NCI-H1930 (cell line): ENCODE measurements at places on chromosomes 2 and 18.

DNA sequence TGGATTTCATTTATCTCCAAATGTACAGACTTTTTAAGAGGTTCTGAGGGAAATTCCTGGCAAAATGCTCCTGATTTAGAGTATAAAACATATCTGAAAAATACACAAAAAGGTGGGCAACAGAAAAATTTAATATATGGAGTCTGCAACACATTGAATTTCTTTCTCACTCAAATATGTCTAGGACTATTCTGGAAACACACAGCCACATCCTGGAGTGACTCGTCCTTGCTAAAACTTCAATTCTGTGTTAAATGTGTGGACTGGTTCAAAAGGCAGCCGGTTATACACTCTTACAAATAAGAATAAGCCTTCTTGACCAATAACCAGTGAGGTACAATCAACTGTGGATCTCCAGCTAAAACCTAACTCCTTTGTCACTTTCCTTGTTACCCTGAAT, 44.1 kb upstream of the RND3 start:
- no peak for DNase-seq

GRCh38 chr18:36265015-36265414, 32.5 kb upstream of the FHOD3 start:
- no peak for DNase-seq

DNA sequence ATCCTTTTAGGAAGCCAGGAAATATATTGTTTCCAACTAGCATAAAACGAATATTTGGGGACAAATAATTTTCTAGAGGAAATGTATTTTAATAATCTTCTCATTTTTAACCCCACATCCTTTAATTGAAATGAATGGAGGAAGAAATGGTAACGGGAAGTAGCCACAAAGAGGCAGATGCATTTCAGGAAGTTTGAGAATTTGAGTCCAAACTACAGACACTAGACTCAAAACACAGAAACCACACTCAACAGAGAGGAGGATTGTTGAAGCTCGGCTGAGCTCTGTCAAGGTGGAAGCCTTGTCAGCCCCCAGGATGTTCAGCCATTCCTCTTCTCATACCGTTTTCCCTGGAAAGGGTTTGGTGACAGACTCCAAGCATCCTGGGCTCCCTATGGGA, 288.5 kb downstream of the NAPG start:
- DNase-seq = no peak

- DNase-seq = no peak
Measured at GRCh38 chr2:108776475-108776874, 10.1 kb upstream of the CCDC138 start.

- DNase-seq = no peak
Measured at GRCh38 chr2:230843132-230843531, 21.6 kb upstream of the ITM2C start.

GRCh38 chr2:118853129-118853640, 5.7 kb upstream of the EN1 start:
- no peak for DNase-seq

GRCh38 chr2:62938126-62938525, 112.5 kb upstream of the OTX1 start:
- DNase-seq = no peak

GRCh38 chr2:112243233-112243632, 11.6 kb downstream of the ZC3H8 start:
- DNase-seq = no peak

- DNase-seq = no peak
Measured at GRCh38 chr2:182826064-182826463, 40.4 kb downstream of the FRZB start.

DNA sequence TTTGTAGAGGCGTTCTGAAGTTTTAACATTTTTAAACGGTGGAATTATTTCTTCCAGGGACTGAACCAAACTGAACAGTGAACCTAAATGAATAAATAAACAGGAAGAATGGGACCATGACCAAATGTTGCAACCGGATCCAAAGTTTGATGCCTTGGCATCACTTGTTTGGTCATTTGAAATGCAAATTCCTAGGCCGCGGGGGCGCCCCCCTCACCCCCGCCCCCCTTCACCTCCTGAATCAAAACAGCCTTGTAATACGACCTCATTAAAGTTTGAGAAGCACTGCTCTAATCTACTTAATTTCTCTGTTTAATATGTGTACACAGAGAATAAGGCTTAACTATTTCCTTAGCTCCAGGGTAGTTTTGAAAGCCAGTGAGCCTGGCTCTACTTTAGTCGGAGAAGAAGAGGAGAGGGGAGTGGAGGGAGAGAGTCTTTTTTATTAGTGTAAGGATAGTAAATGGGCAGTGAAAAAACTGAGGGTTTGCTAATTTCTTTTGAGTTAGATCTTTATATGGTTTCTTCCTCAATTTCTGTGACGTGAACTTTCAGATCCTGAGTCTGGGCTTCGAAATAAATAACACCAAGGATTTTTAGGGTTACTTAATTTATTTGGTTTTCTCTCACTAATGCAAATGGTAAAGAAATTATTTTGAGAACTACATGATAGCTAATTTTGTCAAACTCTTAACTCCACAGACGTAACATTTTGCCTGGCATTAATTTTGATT, 5.7 kb downstream of the C2orf80 start:
- no peak for DNase-seq

GRCh38 chr2:216535454-216535995, 36.9 kb downstream of the RPL37A start:
- no peak for DNase-seq

GRCh38 chr2:76268484-76268883, 557.8 kb upstream of the GCFC2 start:
- DNase-seq = no peak

DNA sequence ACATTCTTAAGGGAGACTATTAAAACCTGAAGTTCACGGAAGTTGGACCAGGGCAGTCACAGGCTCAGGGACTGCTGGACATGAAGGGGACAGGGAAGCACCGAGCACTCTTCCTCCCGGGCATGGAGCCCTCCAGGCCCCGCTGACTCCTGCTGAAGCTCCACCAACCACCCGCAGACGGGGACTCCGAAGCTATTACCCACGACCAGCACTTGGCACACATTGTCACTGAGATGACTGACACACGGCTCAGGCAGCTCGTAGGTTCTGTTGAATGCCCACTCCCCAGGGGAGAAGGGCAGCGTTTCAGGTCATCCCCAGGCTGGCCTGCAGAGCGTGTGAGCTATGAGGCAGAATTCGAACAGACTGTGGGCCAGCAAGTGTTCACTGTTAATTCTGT, 234.8 kb downstream of the NDUFA10 start:
- DNase-seq = no peak

- peak; percentile 83 for DNase-seq
Measured at GRCh38 chr2:5691985-5692529, at the start of gene SOX11. TSS of gene SOX11 (plus strand) at chr2:5692384. CDS start at chr2:5692722, 338 bp downstream.

GRCh38 chr2:152497481-152498052, 162.6 kb downstream of the FMNL2 start:
- no peak for DNase-seq

DNA sequence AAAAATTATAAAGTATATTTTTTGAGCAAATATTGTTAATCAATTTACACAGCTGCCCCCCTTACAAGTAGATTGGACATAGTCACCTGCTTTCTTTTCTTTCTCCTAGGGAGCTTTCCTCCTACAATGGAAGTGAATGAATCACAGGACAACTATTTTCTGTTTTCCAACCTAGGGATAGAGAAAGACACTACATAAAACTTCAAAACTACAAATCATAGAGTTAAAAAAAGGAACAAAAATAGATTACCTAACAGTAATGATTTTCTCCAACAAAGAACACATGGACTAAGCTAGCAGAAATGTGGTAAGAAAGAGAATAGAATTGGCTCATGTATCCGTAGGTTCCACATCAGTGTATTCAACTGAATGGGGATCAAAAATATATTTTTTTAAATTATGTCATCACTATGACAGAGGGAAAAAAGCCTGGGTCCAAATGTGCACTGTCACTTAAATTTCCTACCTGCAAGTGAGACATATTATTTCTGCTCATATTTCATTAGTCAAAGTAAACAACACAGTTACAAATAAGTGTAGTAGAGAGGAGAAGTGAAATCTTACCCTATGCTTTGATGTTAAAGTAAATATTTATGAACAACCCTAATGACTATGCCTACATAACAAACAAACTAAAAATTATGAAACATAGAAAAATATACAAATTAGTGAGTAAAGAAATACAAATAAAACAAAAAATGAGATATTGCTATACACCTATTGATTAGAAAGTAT, 756.7 kb downstream of the SOCS6 start:
- DNase-seq = no peak
